ENCODE measurements at places on chromosomes 6 and 20.

GRCh38 chr6:17058550-17058949 is 43.3 kb upstream of the STMND1 start:
- no peak for DNase-seq

- DNase-seq = no peak
Observed at GRCh38 chr20:58216334-58216733, 12.1 kb downstream of the ANKRD60 start.

DNA sequence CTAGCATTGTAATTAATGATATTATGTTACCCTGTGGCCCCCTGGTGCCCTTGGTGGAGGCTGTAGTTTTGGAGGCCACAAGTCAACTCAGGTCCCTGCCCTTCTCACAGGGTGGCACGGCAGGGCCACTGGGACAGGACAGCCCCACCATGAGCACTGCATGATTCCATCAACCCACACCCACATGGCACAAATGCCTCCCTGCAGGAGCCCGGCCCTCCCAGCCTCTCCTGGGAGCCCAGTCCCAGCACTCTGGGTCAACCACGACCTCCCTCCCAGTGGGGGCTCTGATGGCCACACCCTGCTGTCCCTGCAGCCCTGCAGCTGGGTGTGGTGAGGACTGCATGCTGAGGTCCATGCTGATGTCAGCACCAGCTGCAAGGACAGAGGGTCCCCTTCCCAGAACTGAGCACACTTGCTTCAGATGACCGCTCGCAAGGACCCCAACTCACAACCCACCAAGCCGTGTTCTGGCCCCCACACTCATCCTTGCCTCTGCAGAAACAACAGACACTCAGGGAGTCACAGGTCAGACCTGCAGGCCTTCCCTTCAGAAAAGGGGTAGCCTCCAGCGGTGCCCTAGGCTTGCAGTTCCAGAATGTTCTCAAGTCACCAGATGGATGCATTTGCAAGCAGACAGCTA is 15.7 kb upstream of the CST7 start:
- DNase-seq = no peak

DNA sequence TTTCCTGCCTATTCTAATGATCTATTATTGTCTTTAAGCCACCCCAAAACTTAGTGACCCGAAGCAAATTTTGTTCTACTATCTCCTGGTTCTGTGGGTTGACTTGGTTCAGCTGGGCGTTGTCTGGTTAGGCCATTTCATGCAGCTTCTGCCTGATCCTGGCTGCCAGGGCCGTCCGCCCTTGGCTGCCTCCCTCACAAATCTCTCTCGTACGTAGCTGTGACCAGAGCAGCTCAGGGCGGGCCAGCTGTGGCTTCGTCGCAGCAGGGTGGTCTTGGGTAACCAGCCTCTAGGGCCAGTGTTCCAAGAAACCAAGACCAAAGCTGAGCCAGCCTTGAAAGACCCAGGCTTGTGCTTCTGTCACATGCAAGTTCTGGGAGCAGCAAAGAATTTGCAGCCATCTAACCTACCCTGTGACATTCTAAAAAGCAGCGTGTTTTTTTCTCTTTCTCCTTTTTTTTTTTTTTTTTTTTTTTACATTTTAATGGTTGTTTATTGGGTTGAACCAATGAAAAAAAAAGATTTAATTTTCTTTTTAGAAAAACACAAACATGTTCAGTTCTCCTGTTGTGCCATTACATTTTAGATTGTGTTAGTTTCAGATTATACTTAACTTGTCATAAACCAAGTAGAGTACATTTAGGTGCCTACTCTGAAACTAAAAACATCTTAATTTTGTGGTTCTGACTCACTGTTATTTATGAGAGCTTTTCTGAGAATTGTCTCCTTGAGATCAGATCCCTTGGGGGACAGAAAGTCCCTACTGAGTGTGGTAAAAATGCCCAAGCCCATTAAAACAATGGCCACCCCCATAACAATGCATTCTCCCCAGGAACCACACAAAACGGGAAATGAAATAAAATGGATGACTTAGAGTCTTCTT is 83.9 kb downstream of the ZDHHC14 start:
- DNase-seq = no peak

- no peak for DNase-seq
Observed at GRCh38 chr20:1565461-1565860, 8.0 kb upstream of the SIRPD start.

- DNase-seq = peak; percentile 96
Observed at GRCh38 chr6:32968093-32968866, at the start of gene BRD2. Gene BRD2, plus strand, starts transcription at chr6:32968594. Its CDS starts 4,305 bp downstream, at chr6:32972899.

- no peak for DNase-seq
Observed at GRCh38 chr6:38784506-38785235, 69.6 kb downstream of the DNAH8 start.

DNA sequence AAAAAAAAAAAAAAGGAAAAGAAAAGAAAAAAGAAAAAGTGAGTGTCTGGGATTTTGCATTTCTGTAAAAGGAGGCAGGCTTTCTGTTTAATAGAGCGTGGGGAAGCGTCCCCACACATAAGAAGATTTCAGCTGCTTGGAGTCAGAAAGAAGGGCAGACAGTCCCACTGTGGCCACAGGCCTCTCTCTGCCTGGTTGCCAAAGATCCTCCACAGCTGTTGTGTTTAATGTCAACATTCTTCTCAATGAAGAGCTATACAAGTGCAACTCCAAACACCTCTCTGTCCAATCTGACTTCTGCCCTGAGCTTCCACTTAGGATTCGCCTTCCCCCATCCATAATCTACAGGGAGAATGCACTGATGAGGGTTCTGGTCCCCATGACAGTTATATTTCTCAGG is 64.3 kb upstream of the MLN start:
- no peak for DNase-seq

DNA sequence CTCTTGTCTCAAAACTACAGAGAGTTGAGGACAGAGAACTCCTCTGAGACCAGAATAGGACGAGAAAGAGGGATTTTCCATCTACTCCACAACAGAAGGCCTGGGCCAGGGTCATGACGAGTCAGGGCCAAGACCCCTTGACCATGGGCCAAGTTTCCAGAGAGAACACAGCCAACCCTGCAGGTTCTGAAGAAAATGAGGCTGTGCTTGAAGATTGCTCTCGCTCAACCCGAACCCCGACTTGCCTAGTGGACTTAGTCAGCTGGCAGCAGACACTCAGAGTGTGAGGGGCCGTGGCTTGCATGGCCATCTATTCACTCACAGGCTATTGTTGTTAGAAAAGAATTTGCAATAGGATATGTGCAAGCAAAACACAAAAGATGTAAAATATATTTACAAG is 54.5 kb downstream of the TMEM242 start:
- DNase-seq = no peak

GRCh38 chr6:148925701-148926100 is 178.9 kb downstream of the UST start:
- no peak for DNase-seq

DNA sequence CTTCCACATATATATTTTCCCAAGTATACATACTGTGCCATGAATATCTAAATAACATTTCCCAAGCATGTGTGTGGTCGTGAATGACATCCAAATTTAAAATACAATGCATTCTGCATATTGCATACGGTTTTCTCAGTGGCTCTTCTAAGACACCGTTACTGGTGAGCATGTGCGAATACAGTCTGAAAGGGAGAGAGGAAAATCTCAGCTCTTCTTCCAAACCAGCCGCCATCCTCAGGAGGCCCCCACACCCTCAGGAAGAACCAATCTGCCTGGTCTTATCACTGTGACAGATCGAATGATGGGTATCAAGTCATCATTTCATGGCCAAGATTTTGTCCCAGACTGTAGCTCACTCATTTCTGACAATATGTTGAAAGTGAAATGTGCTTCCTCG is 50.7 kb downstream of the ADAT2 start:
- DNase-seq = no peak

DNA sequence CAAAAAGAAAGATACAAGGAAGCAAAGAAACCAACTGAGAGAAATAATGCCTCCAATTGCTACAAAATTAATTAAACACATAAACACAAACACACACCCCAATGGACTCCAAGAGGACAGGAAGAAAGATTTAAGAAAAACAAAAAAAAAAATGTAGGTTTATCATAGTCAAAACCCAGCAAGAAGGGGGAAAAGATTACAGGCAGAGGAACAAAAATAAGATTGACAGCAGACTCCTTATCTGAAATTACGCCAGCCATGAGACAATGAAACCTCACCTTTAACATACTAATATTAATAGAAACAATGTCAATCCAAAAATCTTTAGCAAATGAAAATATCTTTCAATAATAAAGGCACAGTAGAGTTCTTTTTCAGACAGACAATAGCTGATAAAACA is 155.8 kb downstream of the RNGTT start:
- DNase-seq = no peak

- DNase-seq = no peak
Observed at GRCh38 chr20:36384022-36384619, 78.0 kb downstream of the DLGAP4 start.

- no peak for DNase-seq
Observed at GRCh38 chr20:3296261-3297078, 57.5 kb upstream of the SLC4A11 start.

- no peak for DNase-seq
Observed at GRCh38 chr20:41329435-41330342, 10.9 kb upstream of the LPIN3 start.

GRCh38 chr6:11428895-11429294 is 108.7 kb upstream of the TMEM170B start:
- DNase-seq = no peak

DNA sequence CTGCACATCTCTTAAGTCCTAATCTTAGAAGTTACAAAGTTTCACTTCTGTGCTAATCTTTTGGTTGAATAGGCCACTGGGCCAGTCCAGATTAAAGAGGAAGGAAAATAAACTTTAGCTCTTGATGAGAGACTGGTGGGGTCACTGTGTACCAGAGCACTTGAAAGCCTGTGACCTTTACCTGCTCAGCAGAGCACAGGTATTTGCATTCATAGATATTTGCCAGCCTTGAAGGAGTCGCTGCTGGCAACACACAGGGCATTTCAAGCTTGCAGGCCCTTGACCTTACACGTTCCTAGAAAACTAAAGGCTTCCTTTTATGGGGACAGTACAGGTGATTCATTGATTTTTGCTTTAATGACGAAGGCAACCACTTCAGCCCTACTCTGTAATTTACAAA is 108.4 kb upstream of the SLC22A23 start:
- no peak for DNase-seq

- DNase-seq = no peak
Observed at GRCh38 chr6:46511320-46511719, 20.1 kb upstream of the RCAN2 start.

- no peak for DNase-seq
Observed at GRCh38 chr20:37233548-37234253, 27.9 kb downstream of the GHRH start.

DNA sequence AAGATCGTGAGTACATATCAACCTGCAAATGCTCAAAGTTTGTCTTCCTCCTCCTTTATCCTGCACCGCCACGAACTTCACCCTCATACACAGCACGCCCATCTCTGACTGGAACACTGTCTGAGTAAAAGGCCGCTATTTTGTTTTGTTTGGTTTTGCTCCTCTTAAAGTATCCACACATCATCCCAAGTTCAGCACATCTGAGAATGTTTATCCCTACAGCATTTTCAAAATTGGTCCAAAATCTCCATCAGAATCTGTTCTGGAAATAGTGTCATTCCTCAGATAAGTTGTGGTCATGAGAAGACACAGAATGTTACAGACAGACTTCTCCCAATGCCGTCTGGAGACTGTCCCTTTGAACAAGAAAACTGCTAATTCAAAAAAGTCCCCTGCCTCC is 251.6 kb upstream of the ARID1B start:
- DNase-seq = no peak

GRCh38 chr20:61317966-61318530 is 66.0 kb downstream of the CDH4 start:
- no peak for DNase-seq

DNA sequence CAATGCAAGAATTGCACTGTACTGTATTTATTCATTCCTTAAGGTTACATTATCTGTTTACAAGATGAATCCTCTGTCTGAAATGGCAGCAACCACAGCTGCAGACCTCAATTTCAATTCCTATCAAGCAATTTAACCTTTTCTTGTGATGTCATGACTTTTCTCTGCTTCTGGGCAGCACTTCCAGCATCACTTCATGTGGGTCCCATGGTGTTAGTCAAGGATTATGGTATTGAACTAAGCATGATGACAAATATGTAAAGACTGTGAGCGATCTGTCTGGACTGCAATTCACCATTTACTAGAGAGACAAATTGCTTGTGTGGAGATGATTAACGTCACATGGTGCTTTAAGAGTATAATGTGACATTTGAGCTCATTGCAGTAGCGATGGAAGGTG is 90.5 kb upstream of the CCN2 start:
- no peak for DNase-seq

DNA sequence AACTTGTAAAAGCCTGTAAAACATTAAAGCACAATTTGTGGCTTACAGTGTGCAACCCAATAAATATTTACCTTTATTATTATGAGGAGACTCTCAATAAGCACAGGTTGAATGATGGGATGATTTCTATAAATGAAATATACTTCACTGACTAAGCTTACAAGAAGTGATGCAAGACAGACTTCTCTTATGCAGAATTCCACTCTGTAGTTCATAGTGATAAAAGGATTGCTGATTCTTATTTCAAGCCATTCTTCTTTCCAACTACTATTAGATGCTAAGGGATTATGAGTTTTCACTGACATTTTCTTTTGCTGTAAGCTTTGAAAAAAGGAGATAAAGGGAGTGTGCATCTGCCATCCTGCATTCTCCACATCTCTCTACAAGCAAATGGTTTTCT is 149.0 kb upstream of the ARG1 start:
- no peak for DNase-seq

DNA sequence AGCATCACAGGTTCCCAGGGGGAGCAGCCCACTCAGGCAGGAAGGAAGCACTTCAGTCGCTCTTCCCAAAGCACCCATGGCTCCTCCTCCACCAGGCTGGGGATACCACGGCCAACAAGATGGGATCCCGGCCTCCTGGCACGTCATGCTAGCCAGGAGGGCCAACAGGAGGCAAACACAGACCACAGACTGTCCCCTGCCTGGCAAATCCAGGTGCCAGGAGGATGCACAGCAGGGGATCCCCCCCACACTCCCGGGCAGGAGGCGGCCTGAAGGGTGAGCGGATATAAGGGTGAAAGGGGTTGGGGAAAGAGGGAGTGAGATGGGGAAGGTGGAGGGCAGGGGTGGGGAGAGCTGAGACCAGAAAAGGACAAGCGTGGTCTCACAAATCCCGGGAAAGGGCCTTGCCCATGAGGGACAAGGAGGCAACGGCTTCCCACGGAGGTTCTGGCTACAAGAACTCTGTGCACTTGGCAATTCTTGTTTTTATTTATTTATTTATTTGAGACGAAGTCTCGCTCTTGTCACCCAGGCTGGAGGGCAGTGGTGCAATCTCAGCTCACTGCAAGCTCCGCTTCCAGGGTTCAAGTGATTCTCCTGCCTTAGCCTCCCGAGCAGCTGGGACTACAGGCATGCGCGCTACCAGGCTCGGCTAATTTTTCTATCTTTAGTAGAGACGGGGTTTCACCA is 7.2 kb downstream of the PXDC1 start:
- no peak for DNase-seq

- no peak for DNase-seq
Observed at GRCh38 chr20:63246490-63247288, 7.6 kb downstream of the NKAIN4 start.

- no peak for DNase-seq
Observed at GRCh38 chr20:34581341-34582184, 23.0 kb downstream of the MAP1LC3A start.
